ENCODE measurements at places on chromosomes 2 and 18. TPM values are rescaled to one million over a fixed set of nuclear protein-coding genes. Genes with fewer than 3 reads are reported as not detected.

The VAMP5 gene
- total RNA-seq = not detected

The TP53I3 gene
- 257 TPM for total RNA-seq

The IL36G gene
- total RNA-seq = not detected

The SERPINB12 gene
- total RNA-seq = not detected

The CTNNA2 gene
- 1.7 TPM for total RNA-seq

The EIF5B gene
- total RNA-seq = 13.1 TPM
